Left kidney (tissue), 8 donors: ENCODE measurements at places on chromosomes 7 and 10. TPM values are rescaled to one million over a fixed set of nuclear protein-coding genes. Genes with fewer than 3 reads are reported as not detected.

Gene GPR37
- polyA plus RNA-seq, result 2.0 TPM

Gene ASZ1
- not detected for polyA plus RNA-seq

Gene NUB1
- 100.0 TPM for polyA plus RNA-seq

Gene POLR2J2
- 4.4 TPM for polyA plus RNA-seq

Gene GLI3
- 18.9 TPM for polyA plus RNA-seq

Gene IMPDH1
- 27.2 TPM for polyA plus RNA-seq

Gene ARHGEF5
- polyA plus RNA-seq, result 18.8 TPM

Gene DNAH11
- polyA plus RNA-seq, result 3.3 TPM

Gene RHOBTB1
- polyA plus RNA-seq, result 99.3 TPM

Gene STEAP1B
- polyA plus RNA-seq, result 1.6 TPM

Gene FKBP9
- polyA plus RNA-seq, result 174 TPM

Gene GNGT1
- polyA plus RNA-seq, result not detected

Gene SRPK2
- 58.7 TPM for polyA plus RNA-seq

Gene ST8SIA6
- 1.7 TPM for polyA plus RNA-seq

Gene TFEC
- polyA plus RNA-seq, result 37.8 TPM

Gene DLX6
- polyA plus RNA-seq, result not detected

Gene ZNF117
- 90.1 TPM for polyA plus RNA-seq

Gene IGFBP3
- 62.6 TPM for polyA plus RNA-seq

Gene UNCX
- 8.5 TPM for polyA plus RNA-seq

Gene MMD2
- polyA plus RNA-seq, result not detected

Gene GPR26
- polyA plus RNA-seq, result 0.07 TPM

Gene TCERG1L
- 1.3 TPM for polyA plus RNA-seq

Gene CHST12
- polyA plus RNA-seq, result 8.9 TPM

Gene DPYSL4
- polyA plus RNA-seq, result 16.3 TPM

Gene SPDYE17
- not detected for polyA plus RNA-seq

Gene MYOF
- 29.2 TPM for polyA plus RNA-seq

Gene TAS2R3
- 1.2 TPM for polyA plus RNA-seq

Gene FAM24B
- 6.6 TPM for polyA plus RNA-seq

Gene OPALIN
- polyA plus RNA-seq, result not detected

Gene BICC1
- 98.1 TPM for polyA plus RNA-seq

Gene CPA4
- 0.55 TPM for polyA plus RNA-seq

Gene AKR1C2
- 8.5 TPM for polyA plus RNA-seq

Gene CHAT
- 0.13 TPM for polyA plus RNA-seq

Gene AKR1C3
- polyA plus RNA-seq, result 64.0 TPM

Gene TUBAL3
- polyA plus RNA-seq, result 0.40 TPM

Gene CRPPA
- polyA plus RNA-seq, result 6.0 TPM

Gene DPP6
- 44.9 TPM for polyA plus RNA-seq

Gene HHEX
- 7.6 TPM for polyA plus RNA-seq

Gene ZNF679
- not detected for polyA plus RNA-seq

Gene SPDYE8
- polyA plus RNA-seq, result 1.1 TPM

Gene RPP30
- polyA plus RNA-seq, result 63.4 TPM

Gene SSC4D
- 4.3 TPM for polyA plus RNA-seq

Gene GOLGA7B
- 1.2 TPM for polyA plus RNA-seq

Gene ADRA2A
- polyA plus RNA-seq, result 2.9 TPM

Gene UTF1
- not detected for polyA plus RNA-seq

Gene CYP3A4
- 0.42 TPM for polyA plus RNA-seq

Gene CADPS2
- 51.3 TPM for polyA plus RNA-seq

Gene TEX36
- not detected for polyA plus RNA-seq

Gene FLNC
- 14.9 TPM for polyA plus RNA-seq

Gene TES
- polyA plus RNA-seq, result 75.3 TPM

Gene ELFN1
- polyA plus RNA-seq, result 9.3 TPM
